Activated T-cell treated with anti-CD3 and anti-CD28 coated beads, Interleukin-2, amount 50 U/mL, for 24 hours (primary cell): ENCODE measurements at places on chromosomes 3 and 15.

DNA sequence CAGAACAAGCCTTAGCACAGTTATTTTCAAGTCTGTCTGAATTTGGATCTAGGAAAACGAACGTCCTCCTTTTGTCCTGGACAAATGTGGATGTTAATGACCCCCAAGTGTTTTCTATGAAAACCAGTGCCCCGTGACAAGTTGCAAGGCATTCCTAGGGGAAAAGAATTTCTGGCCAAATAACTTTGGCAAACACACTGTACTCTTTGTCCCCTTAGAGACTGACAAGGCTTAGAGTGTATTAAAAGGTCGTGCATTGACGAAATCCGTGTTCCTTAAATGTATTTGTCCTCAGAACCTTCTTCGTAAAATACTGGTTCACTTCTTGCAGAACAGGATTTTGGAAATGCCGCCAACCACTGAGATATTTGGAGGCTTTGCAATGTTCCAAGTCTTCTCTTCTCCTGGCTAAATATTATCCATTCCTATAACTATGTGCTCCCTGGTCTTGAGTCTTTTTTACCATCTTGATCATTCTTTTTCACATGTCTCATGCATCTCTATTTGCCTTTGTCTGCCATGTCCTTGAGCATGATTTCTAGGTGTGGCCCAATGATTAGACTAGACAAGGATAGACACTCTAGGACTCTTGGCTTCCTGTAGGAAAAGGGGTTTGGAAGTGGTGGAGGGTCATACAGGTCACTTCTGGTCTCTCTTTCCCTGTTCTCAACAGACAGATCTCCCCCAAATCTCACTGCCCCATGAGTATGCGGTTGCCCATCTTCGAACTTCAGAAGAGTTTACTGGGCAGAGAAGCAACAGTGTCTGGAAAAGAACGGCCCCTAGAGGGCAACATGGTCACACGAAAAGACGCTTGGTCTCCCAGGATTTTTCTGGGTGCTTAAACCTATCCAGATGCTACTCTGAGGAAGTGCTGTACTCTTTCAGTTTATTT is 117.5 kb downstream of the EDEM1 start:
- peak; percentile 46 for DNase-seq

- DNase-seq = no peak
Measured at GRCh38 chr15:27223179-27223578, 252.2 kb downstream of the GABRG3 start.

DNA sequence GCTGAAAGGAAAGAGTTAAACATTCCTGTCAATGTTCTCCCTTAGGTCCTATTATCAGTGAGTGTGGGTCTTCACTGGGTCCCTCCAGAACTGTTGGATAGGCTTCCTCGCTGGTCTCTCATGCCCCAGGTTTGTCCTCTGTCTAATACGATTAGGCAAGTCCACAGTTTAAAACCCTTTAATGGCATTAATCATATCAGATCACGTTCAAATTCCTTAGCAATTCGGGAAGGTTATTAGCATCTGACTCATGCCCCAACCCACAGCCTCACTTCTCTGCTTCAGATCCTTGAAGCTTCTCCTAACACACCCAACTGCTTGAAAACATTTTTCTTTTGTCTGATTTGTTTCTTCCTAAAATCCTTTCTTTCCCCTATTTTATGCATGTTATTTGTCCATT is 224.3 kb upstream of the ATP10A start:
- DNase-seq = no peak

DNA sequence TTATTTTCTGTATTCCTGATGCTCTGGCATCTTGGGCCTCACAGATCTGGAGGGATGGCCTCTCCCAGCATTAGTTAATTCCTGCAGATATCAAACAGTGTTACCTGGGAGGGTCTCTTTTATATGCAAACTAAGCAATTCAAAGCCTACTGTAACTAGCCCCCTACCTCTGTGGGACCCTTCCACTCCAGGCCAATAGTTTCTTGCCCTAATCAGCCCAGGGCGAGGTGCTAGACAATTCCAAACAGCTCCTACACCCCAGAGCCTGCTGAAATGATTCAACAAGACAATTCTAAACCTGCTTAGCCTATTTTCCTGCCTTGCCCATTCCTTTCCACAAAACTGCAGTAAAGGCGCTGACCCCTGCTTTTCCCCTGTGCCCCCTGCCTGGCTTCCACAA is 106.6 kb upstream of the IGSF10 start:
- no peak for DNase-seq

- DNase-seq = no peak
Measured at GRCh38 chr3:172622916-172623700, 87.8 kb downstream of the NCEH1 start.

- no peak for DNase-seq
Measured at GRCh38 chr15:62619526-62619925, 423.0 kb upstream of the TPM1 start.

DNA sequence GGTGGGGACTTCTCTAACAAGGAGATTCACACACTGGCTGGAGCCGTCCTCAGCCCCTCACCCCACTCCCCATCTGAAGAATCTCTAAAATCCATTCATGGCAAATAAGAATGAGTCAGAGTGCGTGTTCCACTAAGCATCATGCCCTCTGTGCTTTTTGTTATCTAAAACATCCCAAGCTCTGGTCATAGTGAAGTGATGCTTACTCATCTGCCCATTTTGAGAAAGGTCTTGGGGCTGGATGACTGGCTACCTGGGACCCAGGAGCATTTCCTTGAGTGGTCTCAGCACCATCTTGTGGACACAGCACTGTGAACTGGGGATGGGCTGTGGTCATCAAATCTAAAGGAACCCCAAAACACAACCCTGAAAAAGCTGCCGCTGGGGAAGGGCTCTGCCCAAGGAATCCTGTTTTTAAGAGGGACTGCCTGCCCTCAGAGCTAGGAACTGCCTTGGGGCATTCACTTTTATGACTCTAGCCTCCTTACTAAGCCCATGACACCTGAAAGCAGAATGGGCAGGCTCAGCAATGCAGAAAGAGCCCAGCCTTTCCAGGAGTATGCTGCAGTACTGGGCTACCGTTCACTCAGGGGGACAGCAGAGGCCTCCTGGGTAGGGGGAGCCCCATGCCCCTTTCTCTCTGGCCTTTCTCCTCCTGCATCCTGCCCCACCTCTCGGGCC is 53.5 kb downstream of the ZBTB38 start:
- DNase-seq = no peak

GRCh38 chr15:48451241-48451640 is 120.0 kb downstream of the DUT start:
- no peak for DNase-seq

DNA sequence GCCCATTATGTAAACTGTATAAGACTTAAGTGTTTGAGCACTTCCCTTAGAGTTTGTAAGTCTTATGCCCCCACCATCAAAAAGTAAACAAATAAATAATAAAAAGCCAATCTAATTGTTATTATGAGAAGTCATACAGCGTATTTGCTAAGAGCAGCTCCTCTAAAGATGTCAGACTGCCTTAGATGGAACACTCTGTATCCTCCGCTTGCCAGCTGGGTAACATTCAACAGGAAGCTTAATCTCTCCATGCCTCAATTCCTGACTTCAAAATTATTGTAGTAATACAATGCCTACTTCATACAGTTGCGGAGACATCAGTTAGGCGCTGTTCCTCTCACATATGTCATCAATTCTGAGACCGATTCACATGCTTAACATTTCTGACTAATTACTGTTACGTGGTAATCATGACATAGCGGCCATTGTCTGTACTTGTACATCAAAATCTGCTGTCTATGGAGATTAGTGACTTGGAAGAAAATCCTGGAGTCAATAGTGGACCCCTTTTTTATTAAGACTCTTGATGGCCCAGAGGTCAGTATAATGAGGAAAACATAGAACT is 417.7 kb downstream of the LPP start:
- DNase-seq = no peak

DNA sequence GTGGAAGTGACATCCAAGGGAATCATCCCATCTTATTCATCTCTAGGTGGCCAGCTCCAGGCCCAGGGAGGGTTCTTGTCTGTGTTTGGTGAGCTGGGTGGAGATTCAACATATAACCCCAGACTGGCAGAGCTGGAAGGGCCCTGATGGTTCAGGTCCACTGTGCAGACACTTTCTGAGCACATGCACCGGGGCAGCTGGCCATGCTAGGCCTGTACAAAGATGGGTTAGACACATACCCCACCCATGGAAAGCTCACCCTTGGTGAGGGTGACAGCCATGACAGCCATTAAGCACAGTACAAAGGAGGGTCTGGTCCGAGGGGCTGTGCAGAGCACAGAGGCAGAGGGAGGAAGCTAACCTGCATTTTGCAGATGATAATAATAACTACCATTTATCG is 100.4 kb downstream of the CORO2B start:
- DNase-seq = no peak

- no peak for DNase-seq
Measured at GRCh38 chr15:67415181-67415580, 105.8 kb upstream of the C15orf61 start.

DNA sequence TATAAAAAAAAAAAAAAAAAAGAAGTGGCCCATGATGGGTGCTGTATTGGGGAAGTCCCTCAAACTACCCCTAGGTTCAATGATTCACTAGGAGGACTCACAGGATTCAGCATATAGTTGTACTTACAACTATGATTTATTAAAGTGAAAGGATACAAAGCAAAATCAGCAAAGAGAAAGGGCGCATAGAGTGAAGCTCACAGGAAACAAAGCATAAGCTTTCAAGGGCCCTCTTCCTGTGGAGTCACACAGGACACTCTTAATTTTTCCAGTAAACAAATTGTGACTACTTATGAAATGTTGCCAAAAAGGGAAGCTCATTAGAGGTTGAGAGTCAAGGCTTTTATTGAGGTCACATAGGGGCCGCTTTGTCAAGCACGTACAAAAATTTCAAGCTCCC is 153.7 kb upstream of the GAP43 start:
- no peak for DNase-seq

DNA sequence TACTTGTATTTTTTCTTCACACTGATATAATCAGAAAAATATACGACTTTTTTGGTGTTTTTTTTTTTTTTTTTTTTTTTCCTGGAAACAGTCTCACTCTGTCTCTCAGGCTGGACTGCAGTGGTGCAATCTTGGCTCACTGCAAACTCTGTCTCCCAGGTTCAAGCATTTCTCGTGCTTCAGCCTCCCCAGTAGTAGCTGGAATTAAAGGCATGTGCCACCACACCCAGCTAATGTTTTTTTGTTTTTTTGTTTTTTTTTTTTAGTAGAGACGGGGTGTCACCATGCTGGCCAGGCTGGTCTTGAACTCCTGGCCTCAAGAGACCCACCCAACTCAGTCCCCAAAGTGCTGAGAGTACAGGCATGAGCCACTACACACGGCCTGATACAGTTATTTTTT is 20.8 kb upstream of the DNAAF4 start:
- no peak for DNase-seq

GRCh38 chr15:88482263-88482662 is 14.8 kb downstream of the MRPS11 start:
- DNase-seq = no peak

GRCh38 chr3:24111711-24112110 is 166.6 kb downstream of the NR1D2 start:
- no peak for DNase-seq

DNA sequence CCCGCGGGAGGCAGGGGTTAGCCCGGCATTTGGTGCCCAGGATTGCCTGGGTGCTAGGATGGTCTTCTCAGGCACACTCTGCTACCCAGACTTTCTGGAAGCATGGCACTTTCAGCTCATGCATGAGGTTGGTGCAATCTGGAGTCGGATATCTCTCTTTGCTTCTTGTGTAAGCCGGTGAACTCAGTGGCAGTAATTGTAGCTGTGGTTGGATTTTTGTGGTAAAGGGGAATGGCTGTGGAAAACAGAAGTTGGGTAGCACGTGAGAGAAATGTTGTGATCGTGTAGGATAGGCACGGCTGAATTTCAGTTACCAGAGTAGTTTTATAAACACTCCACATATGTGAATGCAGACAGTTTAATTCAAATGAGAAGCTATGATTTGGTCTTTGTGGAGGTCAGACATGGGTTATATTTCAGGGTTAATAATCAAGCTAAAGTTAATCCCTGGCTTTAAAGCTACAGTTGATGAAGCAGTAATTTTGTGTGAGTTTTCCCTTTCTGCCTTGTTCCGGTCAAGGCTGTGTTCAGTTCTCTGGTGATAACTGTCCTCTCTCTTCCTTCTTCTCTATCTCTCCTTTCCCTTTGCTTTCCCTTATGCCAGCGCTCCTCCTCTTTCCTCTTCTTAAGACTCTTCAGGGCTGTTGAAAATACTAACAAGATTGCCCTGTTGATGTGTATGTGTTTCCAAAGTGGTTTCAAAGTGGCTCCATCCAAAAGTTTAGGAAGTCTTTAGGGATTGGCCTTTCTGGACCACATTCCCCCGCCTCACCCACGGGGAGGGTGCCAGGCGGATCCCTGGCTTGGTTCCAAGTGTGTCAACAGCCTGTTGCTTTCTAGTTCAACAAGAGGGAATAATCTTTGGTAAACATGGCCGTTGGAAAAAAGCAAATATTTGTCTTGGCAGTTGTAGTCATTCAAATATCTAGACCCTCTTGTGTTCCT is 404.6 kb upstream of the C2CD4B start:
- no peak for DNase-seq

- DNase-seq = no peak
Measured at GRCh38 chr15:28984421-28985315, 98.9 kb downstream of the APBA2 start.

- no peak for DNase-seq
Measured at GRCh38 chr3:35789042-35789831, 149.9 kb downstream of the ARPP21 start.

DNA sequence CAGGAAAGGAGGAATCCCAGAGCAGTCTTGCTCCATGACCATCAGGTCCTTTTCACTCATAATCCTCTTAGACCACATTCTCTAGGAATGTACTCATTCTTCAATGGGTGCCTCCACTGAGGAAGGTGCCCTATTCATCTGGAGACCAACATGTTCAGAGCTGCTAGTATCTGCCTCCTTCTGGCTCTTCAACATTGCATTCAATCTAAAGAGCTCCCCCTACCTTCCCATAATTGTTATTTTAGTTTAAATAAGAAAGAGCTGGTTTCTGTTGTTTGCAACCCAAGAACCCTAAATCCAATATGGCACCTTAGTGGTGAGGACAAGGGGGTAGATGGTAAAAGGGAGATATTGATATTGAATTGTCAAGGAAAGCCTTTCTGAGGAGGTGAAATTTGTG is 67.6 kb downstream of the SCN11A start:
- no peak for DNase-seq

GRCh38 chr15:63041974-63042876 is at the start of gene TPM1:
Gene TPM1 (plus strand): TSS chr15:63042747. CDS start chr15:63042830, 83 bp downstream.
- peak; percentile 42 for DNase-seq

- DNase-seq = no peak
Measured at GRCh38 chr15:88619796-88620195, 1.3 kb upstream of the AEN start.

- no peak for DNase-seq
Measured at GRCh38 chr3:71542521-71543370, 40.8 kb downstream of the FOXP1 start.

DNA sequence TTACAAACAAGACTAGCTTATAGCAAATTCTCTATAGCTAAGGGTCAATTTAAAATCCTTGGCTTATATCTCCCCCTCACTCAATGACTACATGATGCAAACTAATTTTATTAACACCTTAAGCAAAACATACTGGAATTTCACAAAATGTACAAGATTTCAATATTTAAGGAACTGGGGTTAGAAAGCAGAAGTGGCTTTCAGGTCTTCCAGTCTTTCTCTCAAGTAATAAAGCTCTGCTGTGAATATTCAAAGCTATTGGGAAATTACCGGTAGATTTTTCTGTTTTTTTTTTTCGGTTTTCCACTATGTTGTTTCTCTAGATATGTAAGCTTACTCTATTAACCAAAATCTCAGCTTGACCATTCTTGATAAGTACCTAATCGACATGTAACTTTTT is 3.9 kb downstream of the EPM2AIP1 start:
- no peak for DNase-seq

- no peak for DNase-seq
Measured at GRCh38 chr15:78076231-78077052, 1.1 kb downstream of the TBC1D2B start.

GRCh38 chr3:66394019-66394752 is 106.6 kb downstream of the LRIG1 start:
- peak; percentile 48 for DNase-seq
